Smooth muscle cell of the pulmonary artery (primary cell): ENCODE measurements at places on chromosomes 2 and 18. TPM values are rescaled to one million over a fixed set of nuclear protein-coding genes. Genes with fewer than 3 reads are reported as not detected.

Gene POTEC
- total RNA-seq, result under 0.01 TPM in 2 replicates

Gene NABP1
- total RNA-seq, result 67.6 and 72.7 TPM in 2 replicates

Gene FEV
- not detected in 2 replicates for total RNA-seq

Gene ACOXL
- total RNA-seq, result not detected in 2 replicates

Gene CIB4
- total RNA-seq, result not detected in 2 replicates

Gene AGXT
- total RNA-seq, result not detected in 2 replicates

Gene MYCN
- 0.07 TPM in 1 of 2 replicates, not detected in the other for total RNA-seq

Gene LYPD6
- 0.07 TPM in 1 of 2 replicates, not detected in the other for total RNA-seq

Gene SPTBN1
- 365 and 465 TPM in 2 replicates for total RNA-seq

Gene APLF
- 3.5 and 5.6 TPM in 2 replicates for total RNA-seq
